ELR (cell line): ENCODE measurements at places on chromosomes 2 and 18.

DNA sequence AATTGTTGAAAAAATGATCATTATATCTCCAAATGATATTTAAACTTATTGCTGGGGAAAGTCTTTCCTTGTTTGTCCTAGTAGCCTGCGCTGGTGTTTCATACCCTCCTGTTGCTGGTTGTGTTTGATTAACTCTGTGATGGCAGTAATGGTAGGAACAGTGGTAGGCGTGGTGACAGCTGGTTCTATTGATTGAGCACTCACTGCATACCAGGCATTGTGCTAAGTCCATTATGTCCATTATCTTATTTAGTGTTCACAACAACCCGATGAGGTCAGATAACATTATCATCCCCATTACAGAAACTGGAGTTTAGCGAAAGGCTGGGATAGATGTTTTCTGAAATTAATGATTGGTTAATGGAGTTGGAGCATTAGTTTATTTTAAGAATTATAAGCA is 77.8 kb upstream of the STON1 start:
- no peak for DNase-seq

GRCh38 chr2:239803766-239804115 is 221.4 kb downstream of the NDUFA10 start:
- DNase-seq: no peak

GRCh38 chr18:31683968-31684278 is 458 bp downstream of the B4GALT6 start:
- no peak for DNase-seq

DNA sequence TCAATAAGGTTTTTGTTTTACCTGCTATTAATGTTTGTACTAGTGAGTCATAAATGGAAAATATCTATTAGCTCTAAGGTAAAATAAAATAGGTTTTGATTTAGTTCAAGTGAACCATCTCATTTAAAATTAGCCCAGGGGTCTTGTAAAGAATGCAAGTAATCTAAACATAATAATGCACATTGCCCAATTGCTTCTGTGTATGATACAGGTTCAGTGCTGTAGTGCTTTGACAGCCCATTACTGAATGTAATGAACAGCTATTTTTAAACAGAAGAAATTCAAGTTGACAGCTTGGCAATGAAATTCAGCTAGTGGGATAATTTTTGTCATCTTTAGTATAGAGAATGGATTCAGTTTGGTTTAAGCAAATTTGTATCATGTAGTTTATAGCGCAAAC is 91.5 kb downstream of the CAMKMT start:
- no peak for DNase-seq

- DNase-seq: no peak
Observed at GRCh38 chr2:85342156-85342555, 12.2 kb downstream of the RETSAT start.
